Neural crest cell (in vitro differentiated cells): ENCODE measurements at places on chromosomes 12 and 14.

GRCh38 chr14:24681056-24681455 is 47.1 kb upstream of the GZMB start:
- no peak for DNase-seq
- H3K36me3 ChIP-seq = no peaks in the 10 kb centered on the region
- no peak overlapping the region for H3K4me3 ChIP-seq
- H3K27me3 ChIP-seq = peaks cover 65% of the 10 kb centered on the region
- peaks cover 3% of the 10 kb centered on the region for H3K4me1 ChIP-seq
- H3K27ac ChIP-seq = no peak overlapping the region

- no peak for DNase-seq
- H3K4me1 ChIP-seq = peaks cover 21% of the 10 kb centered on the region
- peaks cover 19% of the 10 kb centered on the region for H3K27me3 ChIP-seq
- peaks cover 4% of the 10 kb centered on the region for H3K36me3 ChIP-seq
- peak overlapping the region; percentile 88 for H3K4me3 ChIP-seq
- H3K27ac ChIP-seq = peak overlapping the region; percentile 64
Measured at GRCh38 chr14:35825968-35826217, 245 bp upstream of the BRMS1L start.

GRCh38 chr12:68097386-68097785 is 62.2 kb downstream of the IFNG start:
- no peak overlapping the region for H3K27ac ChIP-seq
- DNase-seq = no peak
- H3K36me3 ChIP-seq = no peaks in the 10 kb centered on the region
- no peak overlapping the region for H3K4me3 ChIP-seq
- no peaks in the 10 kb centered on the region for H3K4me1 ChIP-seq

DNA sequence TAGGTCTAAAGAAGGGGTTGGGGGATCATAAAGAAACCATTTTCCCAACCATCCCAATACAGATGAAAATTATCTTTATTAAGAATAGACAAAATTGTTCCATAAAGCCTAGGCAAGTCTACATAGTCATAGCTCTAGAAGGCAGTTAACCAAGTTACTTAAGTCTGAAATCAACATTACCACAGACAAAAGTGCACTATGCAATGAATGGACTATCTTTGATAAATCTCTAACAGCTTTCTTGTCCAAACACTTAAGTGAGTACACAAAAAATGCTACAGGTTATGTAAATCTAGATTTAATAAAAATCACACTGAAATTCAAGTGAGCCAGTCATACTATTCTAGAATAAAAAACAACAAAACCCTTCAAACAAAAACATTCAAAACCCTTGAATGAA is 87.0 kb upstream of the GPHB5 start:
- no peak overlapping the region for H3K4me3 ChIP-seq
- H3K27me3 ChIP-seq = no peaks in the 10 kb centered on the region
- peaks cover 14% of the 10 kb centered on the region for H3K36me3 ChIP-seq
- DNase-seq = no peak
- H3K27ac ChIP-seq = no peak overlapping the region

- H3K4me3 ChIP-seq = no peak overlapping the region
- DNase-seq = no peak
- H3K27me3 ChIP-seq = no peaks in the 10 kb centered on the region
- no peak overlapping the region for H3K27ac ChIP-seq
- no peaks in the 10 kb centered on the region for H3K36me3 ChIP-seq
Measured at GRCh38 chr12:90619943-90620342, 335.0 kb downstream of the CCER1 start.
